SW 1271 (cell line): ENCODE measurements at places on chromosomes 3 and 15.

GRCh38 chr3:11564577-11565001 lies 79.1 kb downstream of the VGLL4 start:
- no peak for DNase-seq

GRCh38 chr3:170437176-170437575 lies 18.5 kb downstream of the CLDN11 start:
- no peak for DNase-seq

DNA sequence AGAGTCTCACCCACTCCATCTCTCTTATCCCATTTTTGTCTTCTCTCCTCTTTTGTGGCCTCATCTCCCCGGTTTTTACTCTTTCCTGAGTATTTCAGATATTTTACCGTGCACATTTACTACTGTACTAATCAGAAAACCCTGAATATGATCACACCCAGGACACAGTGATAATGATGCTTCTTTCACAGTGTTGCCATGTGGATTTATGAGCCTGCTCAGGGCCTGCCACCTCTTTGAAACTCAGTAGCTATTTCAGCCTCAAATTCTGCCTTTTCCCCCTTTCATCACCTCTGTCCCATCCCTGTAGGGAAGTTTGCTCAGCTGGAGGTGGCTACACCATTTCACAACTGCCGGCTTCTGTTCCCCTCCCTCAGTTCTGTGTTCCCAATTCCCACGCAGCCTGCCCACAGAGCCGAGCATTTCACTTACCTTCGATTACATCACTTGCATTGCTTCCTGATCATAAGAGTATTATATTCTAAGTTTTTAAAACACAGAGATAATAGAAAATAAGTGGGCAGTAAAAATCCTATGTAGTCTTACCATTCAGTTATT lies 33.2 kb downstream of the ARNT2 start:
- DNase-seq, result no peak

DNA sequence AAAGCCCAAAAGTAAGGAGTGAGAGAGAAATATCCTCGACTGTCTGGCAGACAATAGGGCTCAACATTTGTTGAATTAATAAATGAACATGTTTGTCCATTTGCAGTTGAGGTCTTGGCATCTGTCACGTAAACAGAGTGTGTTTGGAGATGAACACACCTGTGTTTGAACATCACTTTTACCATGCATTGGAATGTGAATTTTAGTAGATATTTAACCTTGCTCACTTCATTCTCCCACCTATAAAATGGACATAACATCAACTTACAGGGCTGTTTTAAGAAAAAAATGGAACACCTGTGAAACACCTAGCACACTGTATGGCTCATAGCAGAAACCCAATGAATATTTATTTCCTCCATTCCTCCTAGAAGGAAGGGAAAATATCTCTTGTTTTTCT lies 204.8 kb downstream of the KCNMB2 start:
- DNase-seq, result no peak

DNA sequence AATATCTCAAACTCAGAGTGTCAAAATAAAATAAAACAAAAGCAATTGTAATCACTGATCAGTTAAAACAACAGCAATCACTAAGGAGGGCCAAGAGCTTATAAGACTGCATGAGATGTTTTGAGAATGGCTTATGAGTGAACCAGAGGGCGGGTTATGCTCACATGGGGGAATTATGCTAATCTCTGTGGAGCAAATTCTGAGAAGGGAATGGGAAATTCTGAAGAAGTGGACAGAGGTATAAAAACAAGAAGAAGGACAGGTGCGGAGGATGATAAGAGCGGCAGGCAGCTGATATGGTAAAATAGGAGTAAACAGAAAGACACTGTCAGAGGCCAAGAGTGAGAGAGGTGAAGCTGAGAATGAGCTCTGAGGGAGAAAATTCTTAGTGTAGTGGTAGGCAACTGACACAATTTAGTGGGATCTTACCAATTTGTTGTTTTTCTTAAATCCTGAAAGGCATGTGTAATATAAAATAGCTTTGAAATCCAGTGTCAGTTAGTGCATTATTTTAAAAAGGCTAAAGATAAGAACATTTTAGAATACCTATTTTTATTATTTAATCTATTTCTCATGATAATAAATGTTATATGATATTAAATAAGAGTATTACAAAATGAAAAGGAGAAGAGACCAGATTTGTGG lies 133.8 kb downstream of the SPATA16 start:
- DNase-seq, result no peak

DNA sequence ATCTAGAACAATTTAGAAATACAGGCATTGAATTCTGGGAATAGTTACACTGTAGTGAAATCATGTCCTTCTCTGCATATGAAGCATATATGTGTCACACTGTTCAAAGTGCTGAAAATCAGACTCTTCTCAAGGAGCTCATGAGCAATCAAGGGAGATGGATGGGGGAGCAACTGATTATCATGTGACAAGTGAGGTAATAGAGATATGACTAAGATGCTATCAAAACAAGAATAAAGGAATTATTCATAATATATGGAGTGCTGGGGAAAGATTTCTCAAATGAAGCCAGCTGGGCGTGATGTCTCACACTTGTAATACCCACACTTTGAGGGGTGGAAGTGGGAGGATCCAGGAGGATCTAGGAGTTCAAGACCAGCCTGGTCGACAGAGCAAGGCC lies 74.9 kb upstream of the CHRNB4 start:
- DNase-seq, result no peak

GRCh38 chr3:147812186-147812911 lies 403.2 kb downstream of the ZIC1 start:
- no peak for DNase-seq

GRCh38 chr3:170228093-170228766 lies 6.0 kb downstream of the PRKCI start:
- DNase-seq, result peak; percentile 28

DNA sequence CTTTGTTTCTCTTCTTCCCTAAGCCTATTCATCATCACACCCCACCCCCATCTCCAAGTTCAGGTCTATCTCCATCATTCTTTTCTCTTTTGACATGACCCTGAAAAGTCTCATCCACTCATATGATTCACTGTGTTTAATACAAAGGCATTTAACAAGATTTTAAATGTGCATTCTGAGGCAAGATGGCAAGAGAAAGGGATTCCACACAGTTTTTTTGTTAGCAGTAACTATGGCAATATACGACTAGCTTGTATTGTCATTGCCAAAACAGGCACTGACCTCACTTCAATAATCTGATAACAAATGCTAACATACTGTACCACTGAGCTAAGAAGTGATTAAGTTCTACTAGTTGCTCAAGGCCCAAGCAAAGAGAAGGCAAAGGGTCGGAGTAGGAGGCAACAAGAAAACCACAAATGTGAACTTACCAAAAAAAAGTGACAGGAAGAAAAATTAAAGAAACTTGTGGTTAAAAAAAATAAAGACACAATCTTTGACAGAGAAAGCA lies 53.2 kb downstream of the FBN1 start:
- no peak for DNase-seq

GRCh38 chr3:124373524-124373923 lies 356.7 kb upstream of the UMPS start:
- DNase-seq, result no peak

DNA sequence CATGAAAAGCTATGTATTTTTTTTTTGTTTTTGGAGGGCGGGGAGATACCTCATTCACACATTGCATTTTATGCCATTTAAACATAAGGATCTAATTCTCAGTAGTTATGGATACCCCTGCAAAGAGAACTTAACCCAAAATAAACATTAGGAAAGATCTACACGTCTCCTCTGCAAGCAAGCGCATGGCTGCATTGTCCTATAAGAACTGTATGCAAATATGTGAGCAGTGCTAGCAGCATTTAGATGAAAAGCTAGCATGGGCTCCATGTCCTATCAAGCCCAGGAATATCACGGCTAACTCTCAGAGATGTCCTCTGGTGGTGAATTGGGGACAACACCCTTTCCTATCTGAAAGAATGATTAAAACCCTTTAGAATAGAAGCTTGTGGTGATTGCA lies 292.8 kb downstream of the MEX3B start:
- DNase-seq, result no peak

GRCh38 chr3:150248116-150248887 lies 159.8 kb upstream of the TSC22D2 start:
- no peak for DNase-seq

GRCh38 chr3:22966349-22966748 lies 236.8 kb upstream of the UBE2E2 start:
- no peak for DNase-seq

DNA sequence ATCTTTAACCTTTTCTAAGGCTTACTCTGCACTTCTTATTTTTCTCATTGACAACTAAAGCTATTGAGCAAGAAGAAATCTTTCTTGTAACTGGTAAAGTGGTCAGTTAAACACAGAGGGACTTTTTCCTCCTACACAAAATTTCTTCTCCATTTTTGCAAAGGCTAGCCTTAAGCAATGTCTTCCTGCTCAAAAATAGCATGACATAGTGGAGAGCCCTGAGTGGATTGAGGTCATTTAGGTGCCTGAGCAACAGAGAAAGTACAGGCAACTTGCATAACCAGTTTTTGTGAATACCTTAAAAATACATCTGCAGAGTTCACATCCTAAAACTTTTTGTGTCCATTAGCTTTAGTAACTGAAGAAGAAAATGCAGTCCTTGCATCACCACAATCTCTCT lies 144.7 kb upstream of the TTC14 start:
- DNase-seq, result no peak

DNA sequence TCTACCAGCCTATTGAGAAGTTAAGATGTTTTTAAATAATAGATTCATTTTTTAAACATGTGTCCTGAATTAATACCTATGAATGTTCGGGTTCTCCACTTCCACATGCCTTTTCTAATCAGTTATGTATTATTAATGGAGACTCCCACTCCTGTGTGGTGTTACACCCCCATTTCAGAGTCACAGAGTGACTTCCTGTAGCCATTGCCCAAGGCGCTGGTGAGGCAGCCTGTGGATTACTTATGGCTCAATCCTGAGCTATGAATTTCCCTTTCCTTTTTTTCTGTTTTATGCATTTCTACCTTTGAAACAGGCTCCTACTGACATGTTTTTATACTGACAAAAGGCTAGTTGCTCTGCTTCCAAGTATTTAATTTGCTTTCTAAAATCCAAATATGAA lies 162.3 kb downstream of the GABRG3 start:
- no peak for DNase-seq

- no peak for DNase-seq
Measured at GRCh38 chr3:72269475-72269874, 484.5 kb upstream of the PROK2 start.

DNA sequence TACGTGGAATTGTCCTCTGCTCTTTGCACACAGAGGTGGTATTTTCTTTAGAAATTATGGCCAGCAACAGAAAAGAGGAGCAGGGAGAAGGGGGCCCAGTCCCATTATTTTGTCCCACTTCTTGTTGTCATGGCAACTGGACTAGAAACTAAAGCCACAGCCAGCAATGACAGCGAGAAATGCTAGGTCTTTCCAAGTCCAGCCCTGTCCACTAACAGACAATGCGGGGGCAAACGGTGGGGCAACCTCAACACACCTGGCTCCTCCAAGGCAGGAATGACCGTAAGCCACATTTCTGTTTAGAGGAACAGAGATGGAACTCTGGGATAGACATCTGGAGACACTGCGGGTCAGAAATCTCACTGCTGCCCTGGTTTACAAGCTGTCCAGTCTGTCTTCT lies 107.3 kb downstream of the RFTN1 start:
- no peak for DNase-seq
